ENCODE measurements at places on chromosomes 2 and 18.

DNA sequence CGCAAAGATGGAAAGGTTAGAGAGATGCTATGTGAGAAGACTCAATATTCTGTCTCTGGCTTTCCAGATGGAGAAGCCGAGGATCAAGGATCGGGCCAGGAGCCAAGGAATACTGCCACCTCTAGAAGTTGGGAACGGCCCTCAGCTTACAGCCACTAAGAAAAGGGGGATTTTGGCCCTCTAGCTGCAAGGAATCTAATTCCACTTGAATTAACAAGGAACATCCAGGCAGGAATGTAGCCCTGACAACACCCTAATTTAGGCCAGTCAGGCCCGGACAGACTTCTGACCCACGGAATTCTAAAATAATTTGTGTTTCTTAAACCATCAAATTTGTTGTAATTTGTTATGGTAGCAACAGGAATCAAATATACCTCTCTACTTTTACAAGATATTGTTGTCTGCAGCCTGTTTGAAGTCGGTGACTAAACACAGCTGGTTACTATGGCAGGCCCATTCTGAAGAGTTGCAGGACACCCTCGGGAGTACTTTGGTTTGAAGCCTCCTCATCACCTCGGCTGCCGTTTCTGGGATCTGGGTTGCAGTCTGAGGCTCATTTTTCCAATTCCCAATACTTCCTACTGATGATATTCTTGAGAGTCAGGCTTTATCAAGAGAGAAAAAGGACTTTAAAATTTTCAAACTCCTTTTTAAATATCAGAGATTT, 1131.2 kb downstream of the TSN start:
- no peak for DNase-seq

- no peak for DNase-seq
Measured at GRCh38 chr2:12259493-12259892, 457.2 kb upstream of the TRIB2 start.

GRCh38 chr2:44826601-44827000, 114.9 kb upstream of the SIX3 start:
- DNase-seq, result no peak

GRCh38 chr18:61651880-61652268, 240.9 kb downstream of the RNF152 start:
- no peak for DNase-seq

GRCh38 chr2:204086167-204086566, 149.6 kb downstream of the ICOS start:
- DNase-seq, result no peak

DNA sequence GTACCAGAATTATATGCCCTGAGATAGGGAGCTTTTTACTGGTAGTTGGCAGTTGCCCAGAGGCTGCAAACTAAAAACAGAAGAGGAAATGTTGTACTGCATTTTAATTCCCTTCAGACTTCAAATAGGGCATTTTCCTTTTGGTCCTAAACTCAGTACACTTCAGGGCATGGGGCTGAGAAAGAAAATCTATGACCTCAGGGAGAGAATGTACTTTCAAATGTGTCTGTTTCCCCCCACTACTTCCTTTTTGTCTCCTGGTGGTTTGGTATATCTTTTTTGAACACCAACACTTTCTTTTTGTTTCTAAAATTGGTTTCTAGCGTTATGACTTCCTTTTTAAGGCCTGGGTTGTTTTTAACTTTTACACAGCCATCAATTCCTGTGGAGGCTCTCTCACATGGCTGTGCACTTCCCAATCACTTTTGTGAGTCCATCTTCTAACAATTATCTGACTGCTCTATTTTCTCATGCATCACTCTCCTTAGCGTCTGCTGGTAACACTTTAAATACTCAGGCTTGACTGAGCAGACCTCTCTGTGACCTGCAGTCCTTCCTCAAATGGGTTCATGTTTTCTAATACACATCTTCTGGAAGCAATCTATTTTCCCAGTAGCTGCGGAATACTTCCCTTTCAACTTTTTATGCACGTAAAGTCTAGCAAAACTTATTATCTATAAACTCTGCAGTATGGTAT, 596.0 kb downstream of the LRP1B start:
- no peak for DNase-seq
